ENCODE measurements at places on chromosomes 7 and 10.

DNA sequence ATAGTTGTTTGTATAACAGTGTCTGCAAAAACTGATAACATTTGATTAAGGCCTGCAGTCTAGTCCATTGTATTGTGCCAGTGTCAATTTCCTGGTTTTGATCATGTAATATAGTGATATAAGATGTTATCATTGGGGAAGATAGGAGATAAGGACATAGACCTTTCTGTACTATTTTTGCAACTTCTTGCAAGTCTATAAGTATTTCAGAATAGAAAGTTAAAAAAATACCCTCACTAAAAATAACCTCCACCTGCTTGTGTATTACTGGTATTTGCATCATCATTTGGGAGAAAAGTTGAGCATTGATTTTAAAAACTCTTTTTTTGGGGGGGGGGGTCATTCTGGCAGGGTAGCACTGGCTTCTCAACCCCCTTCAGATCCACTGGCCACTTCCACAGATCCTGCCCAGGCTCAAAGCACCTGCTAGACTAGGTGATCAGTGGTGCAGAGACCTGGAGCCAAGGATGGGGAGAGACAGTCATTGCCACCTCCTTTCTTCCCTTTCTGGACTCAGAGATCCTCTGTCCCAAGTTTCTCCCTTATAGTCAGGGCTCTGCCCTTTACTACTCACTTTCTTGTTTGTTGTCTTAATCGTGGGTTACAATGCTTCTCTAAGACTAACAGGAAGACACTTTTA is 103.0 kb downstream of the RBM20 start:
- no peak for DNase-seq

DNA sequence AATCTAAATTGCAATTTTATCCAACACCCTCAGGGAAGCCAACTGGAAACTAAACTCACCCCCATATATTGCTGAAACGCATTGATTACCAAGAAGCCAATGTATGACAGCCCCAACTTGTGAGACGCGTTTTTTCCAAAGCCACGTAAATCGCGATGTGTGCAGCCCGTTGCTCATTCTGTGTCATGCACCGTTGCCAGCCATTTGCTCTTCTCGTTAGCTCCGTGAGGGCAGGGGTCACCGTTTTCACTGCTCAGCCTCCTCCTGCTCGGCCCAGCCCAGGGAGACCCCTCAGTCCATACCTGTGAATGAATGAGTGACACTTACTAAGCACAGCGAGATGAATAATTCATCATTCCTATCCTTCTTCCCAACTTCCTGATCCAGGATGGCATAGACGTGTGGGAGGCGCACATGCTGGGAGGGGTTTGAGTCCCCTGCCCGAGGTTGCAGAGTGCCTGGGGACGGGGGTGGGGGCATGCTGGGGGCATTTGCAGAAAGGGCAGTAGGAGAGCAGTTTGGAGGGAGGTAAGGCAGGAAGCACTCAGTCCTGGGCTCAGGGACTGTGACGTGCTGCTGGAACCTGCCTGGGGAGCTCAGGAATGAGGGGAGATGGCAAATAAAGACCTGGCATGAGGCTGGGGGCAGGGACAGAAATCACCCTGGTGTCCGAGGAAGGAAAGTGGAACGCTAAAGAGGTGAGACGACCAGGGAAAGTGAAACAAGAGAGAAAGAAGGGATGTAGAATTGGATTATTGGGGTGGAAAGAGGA is 104.2 kb upstream of the SDK1 start:
- no peak for DNase-seq

GRCh38 chr10:73099141-73099540 is 2.5 kb upstream of the P4HA1 start:
- no peak for DNase-seq

- no peak for DNase-seq
Observed at GRCh38 chr10:23994459-23995046, 214.4 kb upstream of the KIAA1217 start.

GRCh38 chr10:90614631-90615030 is 243.2 kb downstream of the HTR7 start:
- no peak for DNase-seq

DNA sequence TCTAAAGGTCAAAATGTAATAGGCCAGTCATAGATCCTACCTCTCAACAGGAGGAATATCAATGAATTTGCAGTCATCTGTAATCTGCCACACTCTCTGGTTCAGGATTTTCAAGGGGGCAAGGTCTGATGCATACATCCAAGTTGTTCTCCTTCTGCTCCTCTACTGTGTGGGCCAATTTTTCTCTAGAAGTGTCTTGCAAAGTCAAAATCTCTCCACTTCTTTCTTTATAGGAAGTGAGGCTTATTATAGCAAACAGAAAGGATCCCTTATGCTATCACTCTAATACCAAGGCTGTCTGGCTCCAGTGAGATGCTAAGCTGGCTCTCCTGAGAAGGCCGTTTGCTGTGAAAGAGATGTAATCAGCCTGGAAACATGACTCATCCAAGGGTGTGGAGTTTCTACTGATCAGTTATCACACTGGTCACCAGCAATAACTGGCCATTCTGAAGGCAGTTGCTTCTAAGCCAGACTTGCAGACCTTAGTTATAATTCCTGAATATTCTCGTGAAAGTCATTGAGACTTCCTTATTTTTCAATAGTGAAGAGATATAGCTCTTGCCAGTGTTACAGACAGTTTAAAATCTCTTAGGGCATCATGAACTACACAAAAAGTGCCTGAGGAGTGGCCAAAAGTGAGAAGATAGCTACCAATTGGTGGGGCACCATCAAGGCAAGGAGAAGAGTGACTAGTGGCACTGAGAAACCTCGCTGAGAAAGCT is 43.2 kb upstream of the LRGUK start:
- no peak for DNase-seq
